ENCODE measurements at places on chromosomes 16 and 17.

DNA sequence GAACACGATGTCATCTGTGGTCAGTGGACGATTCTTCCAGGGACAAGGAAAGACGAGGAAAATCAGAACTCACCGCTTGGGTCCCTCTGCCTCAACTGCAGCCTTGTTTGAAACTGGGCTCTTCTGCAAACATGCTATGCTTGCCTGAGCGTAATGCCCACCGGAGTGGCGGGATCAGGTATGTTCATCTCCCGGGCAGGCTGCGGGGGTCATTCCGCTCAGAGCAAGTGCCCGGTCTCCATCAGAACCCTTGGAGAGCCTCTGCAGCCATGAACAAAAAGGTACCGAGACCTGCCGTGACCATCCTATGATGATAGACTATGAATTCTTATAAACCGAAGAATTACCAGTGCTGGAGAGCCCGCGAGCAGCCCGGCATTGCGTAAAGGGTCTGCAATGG lies 64.5 kb upstream of the DNAH17 start:
- no peak for DNase-seq

DNA sequence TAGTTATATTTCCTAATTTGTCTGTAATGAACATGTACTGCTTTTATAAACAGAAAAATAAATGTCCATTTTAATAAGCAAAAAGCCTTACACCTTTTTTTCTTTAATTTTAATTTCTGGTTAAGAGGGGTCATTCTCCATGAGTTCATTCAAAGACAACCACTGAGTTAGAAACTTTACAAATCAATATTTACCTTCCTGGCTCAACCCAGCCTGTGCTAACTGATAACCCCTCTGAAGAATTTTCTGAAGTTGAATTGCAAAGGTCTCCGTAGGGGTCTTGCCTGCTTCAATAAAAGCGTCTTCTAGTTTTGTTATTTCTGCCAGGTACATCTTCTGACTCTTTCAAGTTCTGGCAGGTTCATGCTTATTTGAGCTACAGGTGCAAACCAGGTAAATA lies 440.4 kb upstream of the SALL1 start:
- DNase-seq = no peak

- DNase-seq = no peak
Measured at GRCh38 chr17:29571883-29572681, 3.6 kb downstream of the TP53I13 start.

- DNase-seq = no peak
Measured at GRCh38 chr17:59565959-59566324, 532 bp downstream of the DHX40 start.

DNA sequence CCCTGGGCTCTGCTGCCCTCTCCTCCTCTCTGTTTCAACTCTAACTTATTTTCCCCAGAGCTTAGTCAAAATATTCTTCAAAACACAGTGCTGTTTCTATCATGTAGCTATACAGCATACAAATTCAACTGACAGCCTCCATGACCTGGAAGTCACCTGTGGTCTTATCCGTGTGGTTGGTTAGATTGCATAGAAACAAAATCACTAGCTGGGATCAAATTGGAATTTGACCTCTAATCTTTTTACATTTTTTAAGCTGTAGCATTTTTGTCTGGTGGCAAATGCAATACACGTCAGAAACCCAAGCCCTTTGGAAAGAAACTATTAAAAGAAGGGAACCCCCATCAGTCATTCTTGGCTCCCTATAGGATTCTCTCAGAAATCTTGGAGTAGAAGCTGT lies 57.3 kb downstream of the ABCC12 start:
- no peak for DNase-seq

GRCh38 chr16:86214326-86215232 lies 295.7 kb upstream of the FOXF1 start:
- DNase-seq = no peak

DNA sequence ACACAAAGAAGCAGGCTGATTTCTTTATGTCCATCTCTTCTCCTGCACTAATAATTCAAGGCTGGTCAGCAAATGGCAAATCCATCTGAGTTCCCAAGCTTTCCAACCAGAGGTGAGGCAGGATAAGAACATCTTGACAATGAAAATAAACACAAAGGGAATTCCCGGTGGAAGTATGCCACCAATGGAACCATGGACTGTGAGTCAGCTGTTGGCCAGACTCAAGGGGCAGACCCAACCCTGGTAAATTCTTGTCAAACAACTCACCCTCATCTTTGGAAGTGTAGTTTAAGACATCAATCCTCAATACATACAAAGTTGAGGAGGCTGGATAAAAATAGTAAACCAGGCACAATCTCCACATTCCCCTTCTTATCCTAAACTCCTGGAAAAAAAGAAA lies 74.3 kb upstream of the CES5A start:
- DNase-seq = no peak

- no peak for DNase-seq
Measured at GRCh38 chr17:49880291-49881053, 32.6 kb upstream of the TAC4 start.

All from vagina (tissue), 2 donors.